ENCODE measurements at places on chromosomes 5 and 9. TPM values are rescaled to one million over a fixed set of nuclear protein-coding genes. Genes with fewer than 3 reads are reported as not detected.

Gene GRHPR
- total RNA-seq: 122 TPM

Gene CCL19
- not detected for total RNA-seq

Gene STXBP1
- total RNA-seq: 0.62 TPM

Gene SEMA4D
- total RNA-seq: 231 TPM

DNA sequence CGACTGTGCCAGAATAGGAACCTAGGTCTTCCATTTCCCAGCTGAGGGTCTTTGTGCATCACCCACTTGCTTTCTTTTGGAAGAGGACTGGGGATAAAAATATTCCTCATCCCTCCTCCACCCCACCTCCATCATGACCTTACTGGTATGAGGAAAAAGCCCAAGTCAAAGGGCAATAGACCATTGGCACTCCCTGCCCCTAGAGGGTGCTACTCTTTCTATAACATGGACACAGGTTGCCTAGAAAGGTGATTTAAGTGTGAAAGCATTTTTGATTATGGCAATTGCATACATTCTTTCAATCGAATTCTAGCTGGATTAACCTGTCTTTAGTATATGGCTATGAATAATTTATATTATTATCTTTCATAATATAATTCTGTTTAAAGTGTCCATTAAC is 22.8 kb upstream of the ZNF618 start:
- no peak for DNase-seq
- H3K4me1 ChIP-seq: no peaks in the 10 kb centered on the region
- no peaks in the 10 kb centered on the region for H3K36me3 ChIP-seq
- peaks cover 6% of the 10 kb centered on the region for H3K27me3 ChIP-seq
- no peak overlapping the region for H3K27ac ChIP-seq

GRCh38 chr5:26245321-26245720 is 793.1 kb downstream of the CDH9 start:
- no peak overlapping the region for H3K4me3 ChIP-seq
- no peaks in the 10 kb centered on the region for H3K27me3 ChIP-seq
- H3K4me1 ChIP-seq: no peaks in the 10 kb centered on the region
- no peak for DNase-seq

DNA sequence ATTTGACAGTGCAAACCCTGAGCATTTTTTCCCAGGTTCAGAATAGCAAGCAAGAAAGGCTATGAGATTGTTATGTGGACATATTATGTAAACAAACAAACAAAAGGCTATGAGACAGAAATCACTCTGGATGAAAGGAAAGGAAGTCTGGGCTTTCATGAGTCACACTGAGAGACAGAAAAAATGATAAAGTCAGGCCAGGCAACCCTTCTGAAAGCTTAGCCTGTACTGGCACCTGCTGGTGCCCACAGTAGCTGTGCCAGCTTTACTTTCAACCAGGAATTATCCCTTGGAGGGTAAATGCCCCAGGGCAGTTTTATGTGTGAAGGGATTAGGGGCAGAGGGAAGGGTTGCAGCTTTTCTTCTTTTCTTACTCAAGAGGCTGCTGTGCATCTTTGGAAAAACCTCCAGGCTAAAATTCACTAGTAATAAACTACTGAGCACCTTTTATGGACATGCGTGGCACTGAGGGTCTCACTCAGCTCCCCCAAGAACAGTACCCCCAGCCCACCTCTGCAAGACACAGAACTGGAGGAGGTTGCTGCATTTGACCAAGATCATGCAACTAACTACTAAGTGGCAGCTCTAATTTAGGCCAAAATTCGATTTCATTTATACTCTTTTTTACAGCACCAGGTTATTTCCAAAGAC is 41.7 kb downstream of the ACTL7B start:
- H3K4me3 ChIP-seq: no peak overlapping the region
- DNase-seq: peak; percentile 11
- no peaks in the 10 kb centered on the region for H3K36me3 ChIP-seq
- no peak overlapping the region for H3K27ac ChIP-seq
- no peaks in the 10 kb centered on the region for H3K27me3 ChIP-seq

- H3K27me3 ChIP-seq: no peaks in the 10 kb centered on the region
- no peak overlapping the region for H3K27ac ChIP-seq
- DNase-seq: no peak
These were observed 94.9 kb upstream of the NR4A3 start for GRCh38 chr9:99726758-99727157.

DNA sequence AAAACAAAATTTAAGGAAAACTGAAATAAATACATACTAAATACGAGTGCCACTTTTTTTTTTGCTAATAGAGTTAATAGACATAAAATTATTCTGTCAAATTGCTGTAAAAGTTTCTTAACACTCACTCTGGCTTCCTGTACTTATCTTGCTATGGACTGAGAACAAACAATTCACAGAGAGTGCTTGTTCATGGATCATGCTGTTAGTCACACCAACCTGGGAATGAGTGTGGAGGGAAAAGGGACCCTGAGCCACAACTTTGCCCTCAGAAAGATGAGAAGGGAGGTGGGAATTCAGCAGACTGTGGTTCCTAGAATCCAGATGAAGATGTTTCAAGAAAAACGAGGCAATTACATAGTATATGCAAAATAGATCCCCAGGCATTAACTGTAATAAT is 246.9 kb downstream of the FBXL7 start:
- no peaks in the 10 kb centered on the region for H3K4me1 ChIP-seq
- no peak for DNase-seq
- no peaks in the 10 kb centered on the region for H3K36me3 ChIP-seq
- H3K27me3 ChIP-seq: no peaks in the 10 kb centered on the region
- H3K27ac ChIP-seq: no peak overlapping the region

- no peak for DNase-seq
- H3K27ac ChIP-seq: no peak overlapping the region
- H3K27me3 ChIP-seq: no peaks in the 10 kb centered on the region
- no peaks in the 10 kb centered on the region for H3K36me3 ChIP-seq
These were observed 289.8 kb downstream of the SPOCK1 start for GRCh38 chr5:137209232-137209809.

DNA sequence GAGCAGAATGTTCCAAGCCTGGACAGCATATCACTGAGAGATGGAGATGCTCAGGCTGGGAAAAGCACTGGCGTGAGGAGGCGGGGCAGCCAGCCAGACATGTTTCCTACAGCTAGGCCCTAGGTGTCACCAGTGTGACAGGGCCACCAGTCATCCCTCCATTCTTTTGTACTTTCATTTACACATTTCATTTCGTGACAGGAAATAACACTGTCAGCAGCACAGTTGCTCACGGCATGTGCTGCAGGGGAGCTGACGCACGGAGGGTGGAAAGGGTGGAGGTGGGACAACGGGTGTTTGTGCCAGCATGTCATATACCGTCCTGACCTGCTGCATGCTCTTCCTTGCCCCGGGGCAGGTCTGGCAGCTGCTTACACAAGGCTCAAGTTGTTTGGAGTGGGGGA is 14.8 kb upstream of the CEMIP2 start:
- peaks cover 32% of the 10 kb centered on the region for H3K4me1 ChIP-seq
- H3K27me3 ChIP-seq: no peaks in the 10 kb centered on the region
- no peaks in the 10 kb centered on the region for H3K36me3 ChIP-seq
- peak overlapping the region; percentile 22 for H3K4me3 ChIP-seq
- peak; percentile 90 for DNase-seq

DNA sequence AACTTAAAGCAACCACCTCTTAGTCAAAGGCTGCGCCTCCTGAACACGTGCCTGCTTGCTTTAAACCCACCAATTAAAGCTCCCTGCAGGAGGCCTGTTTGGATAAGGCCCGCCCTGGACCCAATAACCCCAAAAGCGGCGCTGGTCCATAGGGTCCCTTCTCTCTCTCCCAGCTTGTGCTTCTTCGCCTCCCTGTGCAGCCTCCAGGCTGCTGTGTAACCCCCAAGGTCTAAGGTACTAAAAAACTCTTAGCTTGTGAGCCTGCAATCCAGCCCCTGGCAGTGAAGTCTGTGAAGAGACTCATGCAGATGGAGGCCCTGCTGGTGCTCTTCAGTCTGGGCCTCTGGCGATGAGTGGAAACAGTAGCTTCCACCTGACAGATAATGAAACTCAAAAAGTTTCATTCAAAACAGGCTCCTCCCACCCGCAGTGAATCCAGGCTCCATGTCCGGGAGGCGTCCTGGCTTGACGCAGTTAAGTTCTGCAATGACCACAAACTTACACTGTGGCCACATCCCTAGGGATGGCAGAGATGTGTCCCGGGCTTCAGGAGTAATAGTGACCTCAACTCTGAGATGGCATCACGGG is 97.3 kb downstream of the PRRT1B start:
- H3K4me1 ChIP-seq: peaks cover 9% of the 10 kb centered on the region
- no peak for DNase-seq
- peaks cover 97% of the 10 kb centered on the region for H3K36me3 ChIP-seq
- no peaks in the 10 kb centered on the region for H3K27me3 ChIP-seq
- no peak overlapping the region for H3K4me3 ChIP-seq

- no peak for DNase-seq
- no peak overlapping the region for H3K27ac ChIP-seq
- no peaks in the 10 kb centered on the region for H3K4me1 ChIP-seq
- peaks cover 3% of the 10 kb centered on the region for H3K27me3 ChIP-seq
These were observed 15.6 kb upstream of the FOXD1 start for GRCh38 chr5:73464016-73464745.

- peaks cover 48% of the 10 kb centered on the region for H3K4me1 ChIP-seq
- H3K4me3 ChIP-seq: no peak overlapping the region
- H3K27ac ChIP-seq: peak overlapping the region; percentile 69
- no peaks in the 10 kb centered on the region for H3K36me3 ChIP-seq
- no peak for DNase-seq
- no peaks in the 10 kb centered on the region for H3K27me3 ChIP-seq
These were observed 2.6 kb downstream of the ARHGEF39 start for GRCh38 chr9:35662437-35662836.

DNA sequence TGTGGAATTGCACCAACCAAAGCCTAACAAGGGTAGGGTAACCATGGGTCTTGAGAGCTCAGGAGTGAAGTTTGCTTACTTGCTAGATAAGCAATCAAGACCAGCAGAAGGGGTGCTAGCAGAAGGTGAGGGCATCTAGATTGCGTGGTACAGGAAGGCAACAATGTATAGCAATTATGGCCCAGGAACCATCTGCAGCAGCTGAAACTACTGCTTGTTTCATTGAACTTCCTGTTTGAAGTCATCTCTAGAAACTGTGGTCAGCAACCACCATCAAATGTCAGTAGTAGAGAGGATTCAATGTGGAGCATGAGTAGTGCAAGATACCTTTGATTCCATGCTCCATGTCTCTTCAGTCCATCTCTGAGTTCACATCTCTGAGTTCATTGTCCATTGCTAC is 462.1 kb upstream of the GRAMD2B start:
- no peaks in the 10 kb centered on the region for H3K4me1 ChIP-seq
- no peak overlapping the region for H3K27ac ChIP-seq
- H3K27me3 ChIP-seq: no peaks in the 10 kb centered on the region
- H3K36me3 ChIP-seq: no peaks in the 10 kb centered on the region

DNA sequence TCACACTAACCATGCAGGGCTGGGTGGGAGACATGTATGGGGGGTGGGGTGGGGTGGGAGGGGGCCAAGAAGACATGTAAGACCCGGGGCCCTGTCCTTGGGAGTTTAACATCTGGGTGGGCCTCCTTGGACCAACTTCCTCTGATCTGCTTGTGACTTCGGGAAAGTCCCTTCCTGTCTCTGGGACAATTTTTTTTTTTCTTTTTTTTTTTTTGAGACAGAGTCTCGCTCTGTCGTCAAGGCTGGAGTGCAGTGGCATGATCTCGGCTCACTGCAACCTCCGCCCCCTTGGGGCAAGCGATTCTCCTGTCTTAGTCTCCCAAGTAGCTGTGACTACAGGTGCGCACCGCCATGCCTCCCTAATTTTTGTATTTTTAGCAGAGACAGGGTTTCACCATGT is 23.8 kb upstream of the IER5L start:
- H3K4me3 ChIP-seq: no peak overlapping the region
- no peak for DNase-seq
- H3K27ac ChIP-seq: no peak overlapping the region
- no peaks in the 10 kb centered on the region for H3K36me3 ChIP-seq
- no peaks in the 10 kb centered on the region for H3K27me3 ChIP-seq
- peaks cover 8% of the 10 kb centered on the region for H3K4me1 ChIP-seq

GRCh38 chr9:95468791-95469190 is 48.0 kb downstream of the PTCH1 start:
- no peaks in the 10 kb centered on the region for H3K36me3 ChIP-seq
- no peak overlapping the region for H3K27ac ChIP-seq
- H3K4me1 ChIP-seq: peaks cover 1% of the 10 kb centered on the region
- DNase-seq: no peak

- no peak for DNase-seq
- no peak overlapping the region for H3K4me3 ChIP-seq
- H3K4me1 ChIP-seq: no peaks in the 10 kb centered on the region
- no peaks in the 10 kb centered on the region for H3K36me3 ChIP-seq
- H3K27ac ChIP-seq: no peak overlapping the region
These were observed 151.8 kb upstream of the GPR151 start for GRCh38 chr5:146667633-146668272.

GRCh38 chr5:112634166-112634565 is 103.5 kb upstream of the APC start:
- H3K4me1 ChIP-seq: no peaks in the 10 kb centered on the region
- no peak overlapping the region for H3K27ac ChIP-seq
- H3K36me3 ChIP-seq: no peaks in the 10 kb centered on the region

DNA sequence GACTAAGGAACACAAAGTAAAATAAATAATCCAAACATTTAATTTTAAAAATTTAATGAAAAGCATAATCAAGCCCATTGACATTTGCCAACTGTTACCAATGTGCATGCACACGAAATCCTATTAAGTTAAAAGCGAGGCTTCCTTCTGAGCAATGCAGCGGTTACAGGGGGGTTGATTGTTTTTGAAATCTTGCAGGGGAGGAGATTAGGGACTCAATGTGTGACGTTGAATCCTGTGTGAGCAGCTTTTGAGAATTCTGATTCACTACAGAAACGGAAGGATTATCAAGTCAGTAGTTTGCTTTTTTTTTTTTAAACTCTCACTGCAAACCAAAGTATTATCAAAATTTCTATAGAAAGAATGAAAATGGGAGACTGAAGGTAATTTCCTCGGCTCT is 109.5 kb downstream of the PRKACG start:
- no peaks in the 10 kb centered on the region for H3K4me1 ChIP-seq
- no peak for DNase-seq
- no peak overlapping the region for H3K27ac ChIP-seq
- H3K4me3 ChIP-seq: no peak overlapping the region

DNA sequence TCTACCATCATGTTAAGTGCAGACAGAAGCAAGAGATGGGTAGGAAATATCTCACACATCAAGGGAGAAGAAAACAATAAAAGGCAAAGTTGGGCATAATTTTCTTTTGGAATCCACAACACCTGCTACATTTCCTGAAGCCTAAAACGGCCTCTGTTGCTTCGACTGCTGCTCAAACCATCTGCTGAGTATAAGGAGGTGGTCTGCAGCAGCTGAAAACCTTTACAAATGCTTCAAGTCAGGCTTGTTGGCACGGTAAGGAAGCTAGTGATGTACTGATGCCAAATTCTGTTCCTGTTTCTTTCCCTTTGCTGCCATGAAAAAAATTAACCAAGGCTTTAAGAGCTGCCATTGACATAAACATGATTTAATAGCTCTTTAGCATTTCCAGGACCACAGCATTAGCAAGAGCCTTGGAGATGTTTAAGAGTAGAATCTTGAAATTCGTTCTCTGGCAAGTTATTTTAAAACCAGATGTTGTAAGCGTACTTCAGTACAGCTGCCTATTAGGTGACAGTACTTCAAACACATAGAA is 75.6 kb downstream of the DMRTA1 start:
- no peak for DNase-seq
- H3K36me3 ChIP-seq: no peaks in the 10 kb centered on the region
- H3K4me3 ChIP-seq: no peak overlapping the region
- H3K27me3 ChIP-seq: no peaks in the 10 kb centered on the region
- H3K4me1 ChIP-seq: no peaks in the 10 kb centered on the region
